Neural crest cell (in vitro differentiated cells): ENCODE measurements at places on chromosomes 7 and 10.
A peak's percentile ranks its signal among the peaks of the same experiment; 100 is the strongest.

- no peaks in the 10 kb centered on the region for H3K36me3 ChIP-seq
- H3K4me3 ChIP-seq: no peak overlapping the region
- H3K4me1 ChIP-seq: peaks cover 4% of the 10 kb centered on the region
- no peaks in the 10 kb centered on the region for H3K27me3 ChIP-seq
Observed at GRCh38 chr7:41504214-41504980, 198.5 kb downstream of the INHBA start.

DNA sequence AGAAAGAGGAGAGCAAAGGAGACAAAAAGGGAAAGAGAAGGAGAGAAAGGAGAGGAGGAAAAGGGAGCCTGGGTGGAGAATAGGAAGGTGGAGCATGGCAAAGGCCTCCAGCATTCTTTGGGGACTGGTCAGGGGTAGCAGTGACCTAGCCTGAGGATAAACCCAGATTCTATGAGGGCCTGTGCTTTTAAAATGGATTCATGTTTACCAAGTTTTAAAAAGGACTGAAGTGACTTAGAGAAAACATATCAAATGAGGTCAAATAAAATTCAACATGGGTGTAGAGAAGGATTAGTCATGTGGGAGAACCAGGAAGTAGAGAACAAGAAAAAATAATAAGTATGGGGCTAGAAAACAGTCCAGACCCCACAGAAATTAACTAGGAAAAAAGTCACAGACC is 20.7 kb downstream of the CREB3L2 start:
- H3K4me1 ChIP-seq: peaks cover 83% of the 10 kb centered on the region
- H3K4me3 ChIP-seq: no peak overlapping the region
- H3K36me3 ChIP-seq: peaks cover 29% of the 10 kb centered on the region
- H3K27ac ChIP-seq: peak overlapping the region; percentile 75
- no peaks in the 10 kb centered on the region for H3K27me3 ChIP-seq
- DNase-seq: no peak

GRCh38 chr10:19043431-19043830 is 5.2 kb upstream of the MALRD1 start:
- DNase-seq: no peak
- no peaks in the 10 kb centered on the region for H3K27me3 ChIP-seq
- H3K4me3 ChIP-seq: no peak overlapping the region
- H3K4me1 ChIP-seq: peaks cover under 1% of the 10 kb centered on the region

GRCh38 chr10:23927576-23928325 is 281.2 kb upstream of the KIAA1217 start:
- no peak for DNase-seq
- no peak overlapping the region for H3K4me3 ChIP-seq
- no peaks in the 10 kb centered on the region for H3K27me3 ChIP-seq
- no peak overlapping the region for H3K27ac ChIP-seq
- no peaks in the 10 kb centered on the region for H3K4me1 ChIP-seq
